ENCODE measurements at places on chromosomes 6 and 20.

DNA sequence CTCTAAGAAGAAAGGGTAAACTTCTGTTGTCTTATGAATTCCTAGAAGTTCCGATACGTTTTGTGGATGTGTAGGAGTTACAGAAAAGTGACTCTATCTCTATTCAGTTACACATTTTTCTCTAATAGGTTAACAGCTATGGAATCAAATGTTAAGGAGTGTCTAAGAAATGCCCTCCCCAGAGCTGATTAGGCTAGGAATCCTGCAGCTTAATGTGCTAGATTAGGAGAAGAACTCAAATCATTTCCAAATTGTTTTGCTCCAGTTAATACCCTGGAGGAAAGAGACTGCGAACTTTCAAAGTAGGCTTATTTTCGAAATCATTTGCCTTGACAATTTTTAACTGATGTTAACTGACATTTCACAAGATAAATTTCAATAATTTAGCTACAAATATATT is 51.9 kb downstream of the IBTK start:
- DNase-seq: no peak

DNA sequence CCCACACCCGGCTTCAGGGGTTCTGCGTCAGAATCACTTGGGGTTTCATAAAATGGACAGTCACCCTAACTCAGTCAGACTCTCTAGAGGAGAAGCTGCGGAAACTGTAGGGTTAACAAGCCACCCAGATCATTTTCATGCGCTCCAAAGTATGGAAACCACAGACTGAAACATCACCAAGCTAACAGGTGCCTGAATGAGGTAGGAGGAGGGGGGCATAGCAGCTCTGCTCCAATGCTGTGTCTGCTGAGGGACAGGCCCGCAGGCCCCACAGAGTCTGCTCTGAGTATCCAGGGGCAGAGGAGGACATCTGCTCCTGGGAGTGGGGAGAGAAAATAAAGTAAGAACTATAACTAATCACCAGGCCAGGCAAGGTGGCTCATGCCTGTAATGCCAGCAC is 97.1 kb upstream of the AKAP12 start:
- DNase-seq: no peak

GRCh38 chr20:21022925-21023324 is 83.2 kb downstream of the LINC00237 start:
- DNase-seq: no peak

DNA sequence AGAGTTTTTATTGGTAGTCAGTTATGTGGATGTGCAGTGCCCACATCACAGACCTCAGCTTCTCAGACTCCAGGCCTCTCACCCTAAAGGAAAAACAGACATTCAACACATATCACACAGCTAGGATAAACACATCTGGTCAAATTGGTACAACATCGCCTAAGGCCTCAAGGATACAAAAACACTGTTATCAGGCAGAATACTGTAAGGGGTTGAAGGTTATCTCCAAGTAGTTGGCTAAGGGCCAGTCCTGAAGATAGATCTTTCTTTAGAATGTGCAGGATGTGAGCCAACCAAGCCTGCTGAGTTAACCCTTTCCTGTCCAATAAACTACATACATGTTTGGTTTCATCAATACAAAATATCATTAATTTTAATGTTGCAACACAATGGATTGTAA is 308.4 kb upstream of the GJE1 start:
- no peak for DNase-seq

- no peak for DNase-seq
Measured at GRCh38 chr20:24407151-24407550, 62.3 kb upstream of the SYNDIG1 start.

DNA sequence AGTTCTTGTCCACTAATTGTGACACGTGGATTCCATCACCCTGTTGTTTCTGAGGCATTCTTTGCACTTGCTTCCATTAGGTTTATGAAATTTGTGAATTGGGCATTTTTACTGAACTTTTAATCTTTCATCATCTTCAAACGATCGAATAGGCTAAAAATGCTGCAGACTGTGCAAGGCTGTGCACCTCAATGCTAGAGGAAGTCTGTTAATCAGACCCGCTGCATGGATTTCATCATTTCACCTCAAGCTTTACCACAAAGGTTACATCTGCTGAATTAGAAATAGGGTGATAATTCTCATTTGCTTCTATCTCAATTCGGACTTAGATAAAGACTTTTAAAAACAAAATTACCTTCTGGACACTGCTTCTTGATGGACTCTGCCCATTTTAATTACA is 27.8 kb upstream of the F13A1 start:
- DNase-seq: no peak

DNA sequence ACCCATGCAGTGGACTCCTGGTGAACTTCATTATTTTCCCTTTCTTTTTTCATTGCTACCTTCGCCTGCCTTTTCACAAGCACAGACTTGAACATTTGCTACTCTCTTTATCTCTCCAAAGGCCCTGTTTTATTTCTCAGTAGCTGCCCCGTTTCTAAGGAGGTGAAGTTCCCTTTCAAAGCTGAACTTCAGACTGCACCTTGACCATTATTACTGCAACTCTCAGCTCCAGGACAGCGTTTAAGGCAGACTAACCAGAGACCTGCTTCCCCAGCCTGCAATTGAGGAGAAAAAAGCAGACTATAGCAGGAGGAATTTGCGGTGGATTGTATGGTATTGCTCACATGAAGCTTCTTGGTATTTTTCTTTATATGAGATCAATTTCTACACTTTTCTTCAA is 460.7 kb downstream of the CBLN4 start:
- DNase-seq: no peak

DNA sequence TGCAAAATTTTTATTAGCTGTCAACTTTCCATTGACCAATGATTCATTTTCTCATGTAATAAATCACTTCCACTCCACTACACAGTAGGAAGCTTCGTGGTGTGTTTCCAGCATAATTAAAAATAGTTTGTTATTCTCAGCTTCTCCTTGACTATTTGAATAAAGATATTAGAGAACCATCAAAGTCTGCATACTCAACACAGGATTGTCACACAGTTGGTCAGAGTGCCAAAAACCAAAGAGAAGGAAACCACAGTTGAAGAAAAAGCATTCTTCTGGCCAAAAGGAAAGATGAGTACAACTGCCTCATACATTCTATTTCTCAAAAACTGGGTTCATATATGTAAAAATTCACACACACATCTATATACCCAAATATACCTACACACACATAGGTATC is 455.1 kb upstream of the HSF2 start:
- no peak for DNase-seq

GRCh38 chr20:25178563-25179438 is 16.7 kb upstream of the ENTPD6 start:
- DNase-seq: peak; percentile 96

DNA sequence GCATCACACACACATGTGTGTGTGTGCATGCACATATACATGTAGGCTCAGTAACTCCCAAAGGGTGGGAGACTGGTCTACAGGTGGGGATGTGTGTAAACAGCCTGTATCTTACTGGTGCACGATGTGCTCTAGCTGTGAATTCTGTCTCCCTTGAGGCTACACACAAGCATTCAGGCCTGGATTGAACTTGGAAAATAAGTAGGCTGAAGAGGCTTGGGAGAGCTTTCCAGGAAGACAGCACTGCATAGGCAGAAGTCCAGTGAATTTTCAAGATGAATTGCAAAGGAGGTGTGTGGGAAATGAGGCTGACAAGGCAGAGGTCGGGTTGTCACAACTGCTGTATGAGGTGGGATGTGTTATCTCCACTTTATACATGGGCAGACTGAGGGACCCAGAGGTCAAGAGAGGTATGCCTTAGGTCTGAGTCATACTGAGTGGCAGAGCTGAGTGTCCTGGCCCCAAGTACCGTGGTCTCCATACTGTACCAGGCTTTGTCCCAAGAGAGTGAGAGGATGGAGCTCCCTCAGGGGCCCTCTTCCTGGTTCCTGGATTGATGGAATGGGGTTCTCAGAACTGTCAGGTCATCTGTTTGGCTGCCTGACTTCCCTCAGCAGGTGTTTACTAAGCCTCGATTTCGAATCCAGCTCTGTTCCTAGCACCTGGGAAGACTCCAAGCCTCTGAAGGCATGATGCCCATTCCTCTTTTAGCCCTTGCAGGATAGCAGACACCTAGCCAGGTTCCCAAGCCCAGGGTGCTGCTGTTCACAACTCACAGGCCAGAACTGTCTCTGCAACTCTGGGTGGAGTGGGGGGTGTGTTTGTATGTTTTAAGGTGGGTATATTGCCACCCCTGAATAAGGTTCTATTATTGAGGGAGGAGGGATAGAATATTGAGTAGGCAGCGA is 14.4 kb downstream of the SNPH start:
- DNase-seq: no peak

DNA sequence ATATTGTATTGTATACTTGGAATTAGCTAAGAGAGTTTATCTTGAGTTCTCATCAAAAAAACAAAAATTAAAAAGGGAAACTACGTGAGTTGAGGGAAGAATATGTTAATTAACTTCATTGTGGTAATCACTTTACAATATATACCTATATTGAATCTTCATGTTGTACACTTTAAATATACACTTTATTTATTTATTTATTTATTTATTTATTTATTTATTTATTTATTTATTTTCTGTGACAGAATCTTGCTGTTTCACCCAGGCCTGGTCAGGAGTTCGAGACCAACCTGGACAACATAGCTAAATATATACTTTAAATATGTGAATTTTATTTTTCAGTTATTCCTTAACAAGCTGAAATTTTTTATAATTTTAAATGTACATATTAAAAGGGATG is 74.1 kb downstream of the VIP start:
- DNase-seq: no peak

GRCh38 chr20:38806855-38807655 is 1.6 kb downstream of the PPP1R16B start:
- DNase-seq: no peak

- DNase-seq: no peak
Measured at GRCh38 chr6:26045928-26046368, 41.3 kb upstream of the HFE start.

GRCh38 chr6:26206868-26207801 is 119.9 kb downstream of the HFE start:
- no peak for DNase-seq

- peak; percentile 47 for DNase-seq
Measured at GRCh38 chr6:25556516-25556915, 95.5 kb upstream of the SCGN start.

DNA sequence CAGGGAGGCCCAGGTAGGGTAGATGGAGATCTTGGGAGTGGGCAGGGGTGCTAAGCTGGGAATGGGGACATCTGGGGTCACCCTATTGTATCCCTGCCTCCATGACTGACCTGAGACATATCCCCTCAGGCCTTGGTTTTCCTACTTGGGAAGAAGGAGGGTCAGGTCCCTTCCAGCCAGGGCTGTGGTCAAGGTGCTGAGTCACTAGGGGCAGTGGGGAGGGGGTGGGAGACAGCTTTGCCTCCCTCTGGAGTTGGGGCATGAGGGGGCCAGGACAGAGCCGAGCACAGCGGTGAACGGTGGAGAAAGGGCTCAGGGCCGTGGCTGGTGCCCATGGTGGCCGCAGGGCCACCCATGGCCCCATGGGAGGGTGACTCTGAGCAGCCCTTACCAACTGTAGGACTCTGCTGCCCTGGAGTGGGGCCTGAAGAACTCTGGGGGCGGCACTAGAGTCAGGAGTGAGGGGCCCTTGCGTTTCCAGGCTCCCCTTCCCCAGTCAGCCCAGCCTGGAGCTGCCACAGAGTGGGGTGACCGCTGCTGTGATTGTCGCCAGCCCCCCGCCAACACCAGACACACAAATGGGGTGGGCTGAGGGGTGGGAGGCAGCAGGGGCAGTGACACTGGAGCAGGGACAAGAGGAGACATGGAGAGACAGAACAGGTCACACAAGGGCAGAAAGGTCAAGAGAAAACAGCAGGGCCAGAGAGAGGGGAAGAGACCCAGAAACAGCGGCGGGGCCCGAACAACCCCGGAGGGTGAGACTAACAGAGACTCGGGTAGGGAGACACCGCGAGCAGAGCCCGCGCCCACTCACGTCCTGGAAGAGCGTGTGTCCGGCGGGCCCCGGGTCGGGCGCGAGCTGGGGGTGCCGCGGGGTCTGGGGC is 576 bp downstream of the NECAB3 start:
- DNase-seq: no peak

- no peak for DNase-seq
Measured at GRCh38 chr6:73560853-73561407, 40.1 kb upstream of the EEF1A1 start.

GRCh38 chr20:38935285-38935684 is 9.1 kb downstream of the FAM83D start:
- no peak for DNase-seq

DNA sequence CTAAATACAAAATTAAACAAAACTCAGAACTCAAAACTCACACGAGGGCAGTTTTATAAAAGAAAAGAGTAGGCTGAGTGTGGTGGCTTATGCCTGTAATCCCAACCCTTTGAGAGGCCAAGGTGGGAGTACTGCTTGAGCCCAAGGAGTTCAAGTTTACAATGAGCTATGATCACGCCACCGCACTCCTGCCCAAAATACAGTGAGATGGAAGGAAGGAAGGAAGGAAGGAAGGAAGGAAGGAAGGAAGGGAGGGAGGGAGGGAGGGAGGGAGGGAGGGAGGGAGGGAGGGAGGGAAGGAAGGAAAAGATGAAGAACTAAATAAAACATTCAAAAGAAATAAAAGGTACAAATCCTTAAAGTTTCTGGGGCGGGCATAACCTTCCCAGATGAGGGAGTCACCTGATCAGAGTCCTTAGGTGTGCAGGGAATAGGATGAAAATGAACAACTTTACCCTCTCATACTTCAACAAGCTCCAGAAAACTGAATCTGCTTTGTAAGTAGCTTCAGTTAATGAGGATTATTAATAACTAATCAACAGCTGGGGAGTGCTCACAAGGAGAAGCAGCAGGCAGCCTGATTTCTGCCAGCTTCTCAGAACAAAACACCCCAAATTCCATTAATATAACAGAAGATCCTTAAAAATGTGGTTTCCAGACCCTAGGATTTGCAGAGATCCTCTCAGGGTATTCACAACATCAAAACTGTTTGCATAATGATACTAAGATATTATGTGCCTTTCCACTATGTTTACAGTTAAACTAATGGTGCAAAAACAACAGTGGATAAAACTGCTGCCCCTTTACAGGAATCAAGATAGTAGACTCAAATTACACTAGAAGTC is 21.8 kb downstream of the LMBRD1 start:
- DNase-seq: no peak

DNA sequence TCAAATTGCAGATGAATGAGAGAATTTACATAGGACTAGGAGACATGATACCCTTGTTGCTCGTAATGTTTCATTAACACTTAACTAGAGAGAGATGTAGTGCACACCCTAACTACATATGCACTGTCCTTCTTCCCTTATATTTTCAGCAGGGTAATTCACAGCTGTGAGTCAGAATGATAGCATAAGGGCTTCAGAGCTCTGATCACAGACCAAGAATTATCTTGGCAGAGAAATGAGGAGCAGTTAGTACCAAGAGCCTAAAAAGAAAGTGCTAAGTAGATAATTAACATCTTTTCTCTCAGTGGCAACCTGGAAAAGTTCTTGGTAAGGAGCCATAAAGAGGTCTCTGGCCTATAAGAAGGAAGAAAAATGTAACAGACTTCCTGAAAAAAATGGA is 35.8 kb downstream of the GRIK2 start:
- DNase-seq: no peak

- no peak for DNase-seq
Measured at GRCh38 chr6:168132531-168133167, 53.6 kb upstream of the FRMD1 start.

- DNase-seq: no peak
Measured at GRCh38 chr6:17601386-17601703, 1.2 kb downstream of the FAM8A1 start.

GRCh38 chr6:87237804-87238203 is 82.4 kb downstream of the ZNF292 start:
- DNase-seq: no peak

GRCh38 chr6:14066782-14067406 is 50.7 kb upstream of the CD83 start:
- peak; percentile 58 for DNase-seq

Data from HS-27A (cell line).